Activated CD4-positive, alpha-beta T cell treated with anti-CD3 and anti-CD28 coated beads, Interleukin-2, Interleukin-6, amounts not matched to agents 100 ng/mL and 50 ng/mL, durations not matched to agents 16 hours and 8 hours (primary cell): ENCODE measurements at places on chromosomes 7 and 10.

DNA sequence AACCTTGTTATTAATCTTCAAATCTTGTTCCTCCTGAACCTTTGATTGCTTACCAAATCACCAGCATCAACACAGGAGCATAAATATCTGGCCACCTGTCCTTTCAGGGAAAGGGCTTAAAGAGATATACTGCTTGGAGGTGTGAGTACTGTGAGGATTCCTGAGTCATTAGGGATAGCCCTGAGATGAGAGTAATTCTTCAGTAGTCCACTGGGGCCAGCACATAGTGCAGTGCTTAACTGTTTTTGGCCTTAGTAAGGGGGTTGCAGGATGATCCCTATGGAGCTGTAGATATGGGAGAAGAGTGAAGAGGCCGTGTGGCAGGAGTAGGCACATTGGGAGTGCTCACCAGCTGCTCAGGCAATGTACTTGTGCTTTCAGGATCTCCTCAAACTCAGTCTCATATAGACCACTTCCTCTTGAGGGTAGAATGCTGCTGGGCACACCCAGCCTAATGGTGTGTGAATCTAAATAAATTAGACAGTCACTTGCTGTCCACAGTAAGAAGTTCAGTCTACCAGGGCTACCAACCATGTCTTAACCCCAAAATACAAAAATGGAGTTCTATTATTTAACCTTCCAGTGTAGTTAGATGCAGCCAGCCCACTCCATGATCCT lies 26.5 kb upstream of the GPR141 start:
- no peak for DNase-seq

- DNase-seq: no peak
These were observed 23.9 kb downstream of the SLC18A2 start for GRCh38 chr10:117264782-117265181.

- peak; percentile 60 for DNase-seq
These were observed 150.4 kb upstream of the PRPS1L1 start for GRCh38 chr7:18177815-18178660.

GRCh38 chr10:113967126-113967525 lies 76.5 kb upstream of the ADRB1 start:
- no peak for DNase-seq

- no peak for DNase-seq
These were observed 260.0 kb downstream of the GRID1 start for GRCh38 chr10:86106616-86107015.

DNA sequence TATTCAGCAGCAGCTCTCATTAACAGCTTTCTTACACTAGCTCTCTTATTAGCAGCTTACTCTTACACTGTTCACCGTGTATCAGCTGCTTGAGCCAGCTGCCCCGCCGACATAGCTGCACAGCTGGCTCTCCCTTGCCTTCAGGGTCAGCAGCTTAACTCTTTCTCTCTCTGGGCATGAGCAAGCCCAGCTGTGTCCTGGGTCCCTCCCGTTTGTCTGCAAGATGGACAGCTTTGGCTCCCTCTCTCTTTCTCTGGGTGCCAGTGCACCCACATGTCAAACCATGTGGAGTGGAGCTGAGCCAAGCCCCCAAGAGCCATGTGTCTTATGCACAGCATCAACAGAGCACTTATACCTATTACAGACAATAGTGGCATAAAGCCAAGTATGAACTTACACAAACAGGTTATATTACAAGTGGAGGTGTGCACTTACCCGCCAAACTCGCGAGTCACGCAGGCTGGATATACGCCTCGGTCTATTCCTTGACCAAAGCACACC lies 35.7 kb upstream of the MTPAP start:
- DNase-seq: peak; percentile 26

DNA sequence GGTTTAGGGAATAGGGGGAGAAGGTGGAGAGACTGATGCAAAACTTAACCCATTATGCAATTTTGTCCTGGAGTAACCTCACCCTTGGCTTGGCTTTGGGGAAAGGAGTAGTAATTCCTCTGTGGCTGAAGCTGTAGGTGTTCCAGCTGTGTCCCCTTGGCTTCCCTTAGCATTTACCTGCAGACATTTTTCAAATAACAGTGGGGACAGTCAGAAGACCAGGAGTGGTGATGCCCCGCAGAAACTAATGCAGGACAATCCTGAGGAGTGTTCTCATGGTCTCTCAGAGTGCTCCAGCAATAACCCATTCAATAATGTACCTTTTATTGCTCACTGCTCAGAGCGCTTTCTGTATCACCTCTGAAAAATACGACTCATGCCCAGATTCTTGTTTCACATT lies 282.1 kb downstream of the ZEB1 start:
- no peak for DNase-seq

- no peak for DNase-seq
These were observed 122.0 kb downstream of the TEX36 start for GRCh38 chr10:125560947-125561346.

DNA sequence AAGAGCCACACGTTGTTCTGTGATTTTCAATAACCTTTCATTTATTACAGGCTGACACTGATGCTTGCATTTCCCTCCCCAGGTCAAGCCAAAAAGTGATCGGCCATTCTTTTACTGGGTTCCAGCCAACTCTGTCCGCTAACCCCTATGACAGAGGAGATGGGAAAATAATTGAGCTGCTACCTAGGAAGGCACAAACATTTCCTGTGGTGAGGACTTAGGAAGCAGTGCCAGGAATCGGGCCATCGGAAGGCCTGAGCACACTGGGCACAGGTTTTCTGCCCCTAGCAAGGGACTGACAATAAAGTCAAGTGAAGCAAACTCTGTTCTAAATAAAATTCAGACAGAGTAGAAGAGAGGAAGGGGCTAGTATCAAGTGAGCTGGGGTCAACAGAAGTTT lies 313.0 kb upstream of the AOAH start:
- no peak for DNase-seq

DNA sequence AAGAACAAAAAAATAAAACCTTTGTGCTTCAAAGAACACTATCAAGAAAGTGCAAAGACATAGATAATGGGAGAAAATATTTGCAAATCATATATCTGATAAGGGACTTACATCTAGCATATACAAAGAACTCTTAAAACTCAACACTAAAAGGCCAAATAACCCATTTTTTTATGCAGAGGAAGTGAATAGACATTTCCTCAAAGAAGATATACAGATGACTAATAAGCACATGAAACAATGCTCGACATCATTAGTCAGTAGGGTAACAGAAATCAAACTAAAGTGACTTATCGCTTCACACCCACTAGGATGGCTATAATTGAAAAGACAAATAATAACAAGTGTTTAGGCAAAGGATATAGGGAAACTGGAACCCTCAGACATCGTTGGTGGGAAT lies 78.0 kb downstream of the MALSU1 start:
- peak; percentile 20 for DNase-seq

GRCh38 chr7:140719721-140720120 lies 23.2 kb downstream of the NDUFB2 start:
- DNase-seq: no peak

DNA sequence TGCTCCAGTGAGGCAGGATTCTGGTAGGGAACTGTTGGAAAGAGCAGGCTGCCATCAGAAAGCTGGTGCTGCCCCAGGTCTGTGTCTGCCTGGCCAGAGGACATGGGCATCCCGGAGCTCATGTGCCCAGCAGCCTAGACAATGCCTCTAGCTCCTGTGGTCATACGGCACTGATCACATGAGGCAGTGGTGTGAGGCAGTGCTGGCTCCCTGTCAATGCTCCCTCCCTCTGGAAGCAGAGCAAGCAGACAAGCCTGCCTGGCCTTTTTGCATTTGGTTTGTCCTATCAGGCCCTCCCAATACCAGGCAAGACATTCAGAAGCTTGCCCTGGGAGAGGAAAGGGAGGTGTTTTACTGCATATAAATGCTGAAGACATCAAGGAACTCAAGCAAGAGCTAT lies 19.5 kb upstream of the MMP21 start:
- DNase-seq: no peak

DNA sequence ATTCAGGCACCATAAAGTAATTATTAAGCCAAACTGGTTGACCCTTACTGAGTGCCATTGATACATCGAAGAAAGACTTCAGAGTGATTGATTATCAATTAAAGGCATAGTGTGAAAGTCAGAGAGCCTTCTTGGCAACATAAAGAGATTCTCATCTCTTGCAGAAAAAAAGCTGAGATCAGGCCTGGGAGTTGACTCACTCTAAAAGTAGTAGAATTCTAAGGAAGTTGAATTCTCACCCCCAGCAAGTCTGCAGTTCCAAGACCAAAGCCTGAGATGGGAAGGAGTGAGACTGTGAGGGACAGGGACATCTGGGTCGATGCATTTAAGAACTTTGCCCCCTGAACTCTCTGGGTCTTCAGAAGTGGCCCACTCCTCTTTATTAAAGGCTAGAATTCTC lies 21.6 kb upstream of the ERCC6 start:
- DNase-seq: no peak

DNA sequence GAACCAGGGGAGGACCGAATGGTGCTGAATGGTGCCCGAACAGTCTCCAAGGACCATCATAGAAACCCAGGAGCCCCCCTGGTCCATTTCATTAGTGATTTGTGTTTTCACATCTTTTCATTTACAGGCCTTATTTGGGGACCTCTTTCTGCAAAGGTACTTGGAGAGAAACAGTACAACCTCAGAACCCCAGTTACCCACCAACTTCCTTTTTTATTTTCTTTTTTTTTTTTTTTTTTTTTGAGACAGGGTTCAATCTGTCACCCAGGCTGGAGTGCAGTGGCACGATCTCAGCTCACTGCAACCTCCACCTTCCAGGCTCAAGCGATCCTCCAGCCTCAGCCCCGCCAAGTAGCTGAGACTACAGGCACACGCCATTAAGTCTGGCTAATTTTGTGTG lies 13.0 kb upstream of the ELN start:
- DNase-seq: no peak

DNA sequence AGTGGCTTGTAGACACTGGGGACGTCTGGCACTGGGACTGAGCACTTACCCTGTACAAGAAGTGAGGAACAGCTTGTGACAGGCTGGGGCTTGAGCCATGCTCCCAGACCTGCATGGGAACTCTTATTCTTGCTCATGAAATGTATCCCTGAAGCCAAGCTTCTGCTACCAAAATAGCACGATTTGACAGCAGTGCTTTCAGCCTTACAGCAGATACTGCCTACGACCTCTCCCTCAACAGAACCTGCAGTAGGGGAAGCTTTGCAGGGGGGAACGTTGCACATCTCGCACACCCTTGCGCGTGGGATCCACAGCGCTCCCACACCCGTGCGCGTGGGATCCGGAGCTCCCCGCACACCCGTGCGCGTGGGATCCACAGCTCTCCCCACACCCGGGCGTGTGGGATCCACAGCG lies 88.0 kb downstream of the CREM start:
- DNase-seq: no peak

- no peak for DNase-seq
These were observed 65.9 kb downstream of the PDIA4 start for GRCh38 chr7:148962440-148962822.

DNA sequence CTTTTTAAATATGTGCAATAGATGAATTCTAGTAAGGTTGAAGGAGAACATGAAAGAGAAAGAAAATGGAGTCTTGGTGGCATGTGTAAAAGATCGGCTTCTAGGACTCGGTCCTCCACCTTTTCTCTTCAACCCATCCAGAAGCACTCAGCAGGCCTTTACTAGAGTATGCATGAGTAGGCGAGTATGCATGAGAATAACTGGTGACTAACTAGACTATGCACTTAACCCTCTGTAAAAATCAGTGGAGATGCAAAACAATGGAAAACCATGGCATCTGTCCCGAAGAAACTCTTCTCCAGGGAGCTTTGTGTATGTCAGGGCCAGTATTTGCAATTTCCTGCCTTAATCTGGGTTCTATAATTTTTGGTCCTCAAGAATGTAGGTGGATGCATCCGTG lies 40.0 kb upstream of the GRB10 start:
- no peak for DNase-seq

DNA sequence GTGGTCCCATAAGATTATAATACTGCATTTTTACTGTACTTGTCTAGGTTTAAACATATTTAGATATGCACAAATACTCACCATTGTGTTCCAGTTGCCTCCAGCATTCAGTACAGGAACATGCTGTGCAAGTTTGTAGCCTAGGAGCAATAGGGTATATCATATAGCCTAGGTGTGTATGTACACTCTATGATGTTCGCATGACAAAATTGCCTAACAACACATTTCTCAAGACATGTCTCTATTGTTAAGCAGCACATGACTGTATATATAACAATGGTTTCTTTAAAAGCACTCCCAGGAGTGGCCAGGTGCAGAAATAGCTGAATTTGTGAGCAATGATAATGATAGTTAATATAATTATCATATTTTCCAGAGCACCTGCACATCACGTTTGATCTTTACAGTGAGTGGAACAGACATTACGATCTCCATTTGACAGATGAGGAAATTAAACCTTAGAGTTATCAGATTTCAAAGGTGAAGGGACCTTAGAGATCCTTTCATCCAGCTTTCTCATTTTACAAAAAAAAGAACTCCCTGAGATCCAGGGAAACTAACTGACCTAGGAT lies 99.2 kb upstream of the PDCD4 start:
- DNase-seq: no peak

DNA sequence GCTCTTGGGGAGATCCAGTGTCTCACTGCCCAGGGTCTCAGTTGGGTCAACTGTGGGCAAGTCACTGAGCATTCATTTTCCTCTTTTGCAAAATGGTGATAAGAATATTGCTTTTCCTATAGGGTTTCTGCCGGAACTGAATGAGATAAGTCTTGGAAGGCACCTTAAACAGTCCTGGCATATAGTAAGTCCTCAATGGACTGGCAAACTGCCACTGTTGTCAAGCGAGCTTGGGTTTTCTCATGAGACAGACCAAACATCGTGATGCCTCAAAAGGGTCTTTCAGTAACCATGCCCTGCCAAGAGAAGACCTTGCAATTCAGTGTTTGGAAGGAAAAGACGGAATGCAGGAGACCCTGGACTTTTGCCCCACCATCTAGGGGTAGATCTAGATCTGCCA lies 251.5 kb downstream of the WDR11 start:
- no peak for DNase-seq

DNA sequence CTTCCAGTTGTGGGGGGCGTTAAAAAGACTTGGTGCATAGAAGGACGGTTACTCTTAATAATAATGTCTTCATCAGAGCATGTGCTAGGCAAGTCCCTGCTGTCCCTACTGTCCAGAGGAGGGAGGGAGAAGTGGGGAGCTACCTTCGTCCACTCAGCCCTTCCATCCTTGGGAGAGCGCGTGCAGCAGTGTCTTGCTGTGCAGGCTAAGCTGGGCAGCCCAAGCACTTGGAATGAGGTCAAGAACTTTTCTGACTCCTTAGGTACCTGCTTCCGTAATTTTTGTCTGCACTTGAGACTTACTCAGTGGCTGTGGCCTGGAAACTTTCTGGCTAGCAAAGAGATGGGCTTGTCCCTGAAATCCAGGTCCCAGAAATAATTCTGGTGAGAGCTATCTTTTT lies 265.9 kb upstream of the SORCS1 start:
- DNase-seq: no peak

GRCh38 chr7:55252386-55252785 lies 112.8 kb upstream of the LANCL2 start:
- no peak for DNase-seq

- no peak for DNase-seq
These were observed 74.6 kb upstream of the EGFR start for GRCh38 chr7:54944179-54944578.
